Stimulated activated naive CD8-positive, alpha-beta T cell treated with anti-CD3 and anti-CD28 coated beads, Interleukin-15, amount 100 ng/mL, for 72 hours (primary cell): ENCODE measurements at places on chromosomes 3 and 15.

DNA sequence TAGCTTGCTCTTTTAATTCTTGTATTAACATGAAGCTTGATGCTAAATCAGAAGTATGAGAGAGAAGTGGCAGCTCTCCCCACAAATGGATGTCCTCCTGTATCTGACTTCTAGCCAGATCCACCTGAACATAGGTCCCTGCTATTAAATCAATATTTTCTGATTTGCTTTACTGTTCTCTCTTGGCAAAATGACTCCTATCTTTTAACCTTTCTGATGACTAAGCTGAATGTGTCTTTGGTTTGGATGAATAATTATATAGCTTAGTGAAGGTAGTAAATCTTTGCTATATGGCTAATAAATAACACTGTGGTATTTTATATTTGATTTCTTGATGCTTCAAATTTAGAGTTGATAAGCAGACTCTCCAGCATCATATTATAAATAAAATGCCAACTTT is 28.3 kb upstream of the ARL14 start:
- no peak for DNase-seq

- no peak for DNase-seq
Measured at GRCh38 chr3:185595526-185595925, 9.4 kb downstream of the SENP2 start.

GRCh38 chr3:13348661-13349396 is 71.3 kb downstream of the NUP210 start:
- no peak for DNase-seq

DNA sequence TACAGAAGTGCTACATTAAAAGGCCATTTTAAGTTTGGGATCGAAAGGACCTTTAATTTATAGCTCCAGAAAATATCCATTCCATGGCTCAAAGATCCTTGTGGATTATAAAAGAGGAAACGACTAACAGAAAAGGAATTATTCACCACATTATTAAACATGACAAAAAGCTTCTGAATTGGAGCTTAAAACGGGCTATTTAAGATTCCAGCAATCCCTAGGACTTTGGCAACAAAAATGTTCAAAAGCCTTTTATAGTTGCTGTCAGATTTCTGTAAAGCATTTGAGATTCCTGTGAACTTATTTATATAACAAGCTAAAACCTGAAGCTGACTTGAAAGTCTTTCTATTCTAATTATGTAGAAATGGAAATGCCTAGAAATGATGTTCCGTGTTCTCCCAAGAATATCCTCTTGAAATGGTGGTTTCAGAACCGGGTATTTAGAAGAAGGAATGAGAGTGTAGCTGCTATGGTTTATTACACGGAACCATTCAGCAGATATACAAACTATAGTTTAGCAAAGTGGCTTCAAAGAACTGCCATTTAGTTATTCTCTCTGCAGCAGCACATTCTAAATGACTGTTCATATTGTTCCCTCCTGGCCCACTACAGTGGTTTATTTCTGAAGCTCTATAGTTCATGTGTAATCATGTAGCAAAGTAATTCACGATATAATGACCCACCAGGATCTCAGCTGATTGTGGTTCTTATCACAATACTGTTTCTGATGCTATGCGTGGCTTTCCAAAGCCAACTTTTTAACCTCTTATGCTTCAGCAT is 961.7 kb downstream of the FHIT start:
- DNase-seq, result no peak

GRCh38 chr3:165852711-165853110 is 15.5 kb upstream of the BCHE start:
- no peak for DNase-seq

- no peak for DNase-seq
Measured at GRCh38 chr3:127651516-127652172, 21.1 kb upstream of the ABTB1 start.

DNA sequence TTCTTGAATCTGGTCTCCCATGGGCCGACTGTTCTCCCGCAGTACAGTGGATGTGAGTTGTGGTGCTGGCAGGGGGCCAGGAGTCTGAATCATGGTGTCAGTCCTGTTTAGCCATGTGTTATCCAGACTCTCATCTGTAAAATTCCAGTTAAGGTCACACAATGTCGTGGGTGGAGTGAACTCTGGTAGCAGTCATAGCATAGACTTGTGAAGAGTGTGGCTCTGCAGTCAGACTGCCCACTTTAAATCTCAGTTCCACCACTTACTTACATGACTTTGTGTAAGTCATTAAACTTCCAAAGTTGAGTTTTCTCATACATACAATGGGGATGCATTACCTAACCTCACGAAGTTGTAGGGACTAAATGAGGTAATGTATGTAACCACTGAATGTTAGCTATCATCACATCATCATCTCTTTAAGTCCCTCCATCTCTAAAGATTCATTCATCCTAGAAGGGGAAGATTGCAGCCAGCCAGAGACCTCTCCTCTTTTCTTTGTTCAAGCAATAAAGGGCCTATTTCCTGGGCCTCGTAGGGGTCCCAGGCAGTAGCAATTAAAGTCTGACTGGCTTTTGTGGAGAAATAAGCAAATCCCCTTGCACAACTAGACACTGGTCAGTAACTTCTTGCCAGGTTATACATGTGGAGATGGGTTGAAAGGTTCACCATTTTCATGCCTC is 93.9 kb downstream of the PCCB start:
- DNase-seq, result no peak

DNA sequence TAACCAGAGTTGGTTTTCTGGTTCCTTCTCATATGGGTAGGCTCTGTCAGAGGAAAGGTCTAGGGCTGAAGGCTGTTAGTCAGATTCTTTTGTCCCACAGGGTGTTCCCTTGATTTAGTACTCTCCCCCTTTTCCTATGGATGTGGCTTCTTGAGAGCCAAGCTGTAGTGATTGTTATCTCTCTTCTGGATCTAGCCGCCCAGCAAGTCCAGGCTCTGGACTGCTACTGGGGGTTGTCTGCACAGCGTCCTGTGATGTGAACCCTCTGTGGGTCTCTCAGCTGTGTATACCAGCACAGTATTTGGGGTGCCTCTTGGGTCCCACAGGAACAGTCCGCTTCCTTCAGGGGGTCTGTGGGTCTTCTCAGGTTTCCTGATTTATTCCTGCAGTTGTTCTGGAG is 70.8 kb downstream of the PPP2R3A start:
- no peak for DNase-seq

DNA sequence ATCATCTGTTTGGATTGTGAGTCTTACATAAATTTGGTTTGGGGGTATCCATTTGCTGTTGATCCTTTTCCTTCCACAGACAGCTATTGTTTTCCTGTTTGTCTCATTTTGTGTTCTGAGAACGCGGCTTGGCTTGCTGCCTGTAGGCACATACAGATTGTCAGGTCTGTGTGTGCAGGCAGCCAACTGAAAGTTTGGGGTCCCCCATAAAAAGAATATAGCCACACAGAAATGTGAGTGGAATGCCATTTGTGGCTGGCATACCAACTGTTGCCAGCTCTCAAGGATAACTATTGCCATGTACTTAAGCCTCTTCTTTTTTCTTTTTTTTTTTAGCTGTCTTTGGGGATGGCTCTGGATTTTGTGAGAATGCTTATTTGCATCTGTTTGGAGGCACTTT is 1308.0 kb downstream of the ROBO1 start:
- no peak for DNase-seq

DNA sequence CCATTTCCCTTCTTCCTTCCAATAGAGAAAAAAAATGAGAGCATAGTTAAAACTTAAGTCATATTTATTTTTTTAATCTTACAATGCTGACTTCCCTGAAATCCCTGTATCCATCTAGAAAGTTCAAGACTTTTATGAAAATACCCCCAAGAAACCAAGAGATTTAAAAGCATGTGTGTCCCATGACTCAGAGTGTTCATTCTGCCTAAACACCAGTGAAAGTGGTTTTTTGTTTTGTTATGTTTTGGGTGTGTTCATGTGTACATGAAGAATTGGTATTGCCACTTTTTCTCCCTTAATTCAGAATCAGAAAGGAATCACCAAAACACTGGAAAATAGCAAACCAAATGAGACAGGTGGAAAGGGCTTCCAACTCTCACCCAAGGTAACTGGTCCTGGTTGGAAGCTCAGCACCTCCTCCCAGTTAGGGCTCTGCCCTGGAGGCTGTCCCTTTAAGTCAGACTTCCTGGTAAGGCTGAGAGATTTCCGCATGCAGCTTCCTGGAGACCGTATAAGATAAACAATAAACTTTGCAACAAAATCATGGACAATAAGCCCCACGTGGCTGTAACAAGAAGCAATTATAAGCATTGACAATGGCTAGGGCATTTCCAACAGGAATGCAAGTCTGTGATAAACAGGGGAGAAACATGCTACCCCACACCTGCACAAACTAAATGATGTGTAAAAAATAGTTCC is 121.9 kb upstream of the ARHGEF3 start:
- DNase-seq, result no peak

GRCh38 chr15:100154338-100154737 is 187.4 kb downstream of the ADAMTS17 start:
- no peak for DNase-seq

GRCh38 chr3:177665122-177665808 is 468.0 kb upstream of the TBL1XR1 start:
- no peak for DNase-seq

- peak; percentile 61 for DNase-seq
Measured at GRCh38 chr15:85583923-85584390, 203.6 kb downstream of the AKAP13 start.

GRCh38 chr3:175068587-175068986 is 209.5 kb downstream of the NAALADL2 start:
- no peak for DNase-seq

DNA sequence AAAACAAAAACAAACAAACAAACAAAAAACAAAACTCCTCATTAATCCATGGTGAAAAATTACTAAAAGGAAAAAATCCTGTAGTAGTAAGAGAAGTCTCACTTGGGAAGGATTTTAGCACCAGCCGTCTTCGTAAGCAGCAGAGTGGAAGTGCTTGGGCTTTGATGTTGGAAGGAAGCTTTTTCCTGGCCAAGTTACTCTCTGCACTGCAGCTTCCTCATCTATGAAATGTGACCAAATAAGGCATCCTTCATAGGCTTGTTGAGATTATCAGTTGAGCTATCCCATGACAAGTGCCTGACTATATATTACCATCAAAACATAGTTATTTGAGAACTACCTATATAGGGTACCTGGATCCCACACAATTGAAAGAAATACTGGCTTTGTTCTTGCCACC is 436.4 kb upstream of the ONECUT1 start:
- no peak for DNase-seq

GRCh38 chr3:116340680-116341216 is 104.5 kb downstream of the LSAMP start:
- DNase-seq, result no peak

GRCh38 chr3:70000563-70001081 is 1.1 kb downstream of the SAMMSON start:
- no peak for DNase-seq

- DNase-seq, result no peak
Measured at GRCh38 chr3:187210545-187211327, 13.4 kb downstream of the RTP1 start.

DNA sequence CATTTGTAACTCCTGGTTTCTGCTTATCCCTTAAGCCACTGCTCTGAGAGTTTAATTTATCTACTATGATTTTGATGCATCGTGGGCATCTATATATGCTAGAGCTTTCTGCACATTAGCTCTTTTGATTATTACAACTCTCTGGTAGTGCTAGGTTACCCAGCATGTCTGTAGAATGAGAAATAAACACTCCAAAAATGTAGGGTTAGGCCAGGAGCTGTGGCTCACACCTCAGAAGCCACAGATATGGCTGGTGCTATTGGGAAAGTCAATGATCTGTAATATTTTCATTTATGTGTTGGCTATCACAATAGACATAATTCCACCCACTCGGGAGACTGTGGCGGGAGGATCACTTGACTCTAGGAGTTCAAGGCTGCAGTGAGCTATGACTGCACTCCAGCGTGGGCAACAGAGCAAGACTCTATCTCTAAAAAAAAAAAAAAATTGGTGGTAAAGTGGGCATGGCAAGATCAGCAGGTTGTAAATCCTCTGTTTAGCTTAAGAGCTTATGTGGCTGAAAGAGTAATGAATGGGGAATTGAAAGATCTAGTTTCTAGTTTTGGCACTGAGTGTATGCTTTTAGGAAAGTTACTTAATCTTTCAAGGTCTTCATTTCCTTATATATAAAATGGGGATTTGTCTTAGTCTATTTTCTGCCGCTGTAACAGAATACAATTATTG is 6.3 kb downstream of the TIGIT start:
- DNase-seq, result no peak

GRCh38 chr3:38826001-38826400 is 10.0 kb upstream of the SCN10A start:
- DNase-seq, result no peak

DNA sequence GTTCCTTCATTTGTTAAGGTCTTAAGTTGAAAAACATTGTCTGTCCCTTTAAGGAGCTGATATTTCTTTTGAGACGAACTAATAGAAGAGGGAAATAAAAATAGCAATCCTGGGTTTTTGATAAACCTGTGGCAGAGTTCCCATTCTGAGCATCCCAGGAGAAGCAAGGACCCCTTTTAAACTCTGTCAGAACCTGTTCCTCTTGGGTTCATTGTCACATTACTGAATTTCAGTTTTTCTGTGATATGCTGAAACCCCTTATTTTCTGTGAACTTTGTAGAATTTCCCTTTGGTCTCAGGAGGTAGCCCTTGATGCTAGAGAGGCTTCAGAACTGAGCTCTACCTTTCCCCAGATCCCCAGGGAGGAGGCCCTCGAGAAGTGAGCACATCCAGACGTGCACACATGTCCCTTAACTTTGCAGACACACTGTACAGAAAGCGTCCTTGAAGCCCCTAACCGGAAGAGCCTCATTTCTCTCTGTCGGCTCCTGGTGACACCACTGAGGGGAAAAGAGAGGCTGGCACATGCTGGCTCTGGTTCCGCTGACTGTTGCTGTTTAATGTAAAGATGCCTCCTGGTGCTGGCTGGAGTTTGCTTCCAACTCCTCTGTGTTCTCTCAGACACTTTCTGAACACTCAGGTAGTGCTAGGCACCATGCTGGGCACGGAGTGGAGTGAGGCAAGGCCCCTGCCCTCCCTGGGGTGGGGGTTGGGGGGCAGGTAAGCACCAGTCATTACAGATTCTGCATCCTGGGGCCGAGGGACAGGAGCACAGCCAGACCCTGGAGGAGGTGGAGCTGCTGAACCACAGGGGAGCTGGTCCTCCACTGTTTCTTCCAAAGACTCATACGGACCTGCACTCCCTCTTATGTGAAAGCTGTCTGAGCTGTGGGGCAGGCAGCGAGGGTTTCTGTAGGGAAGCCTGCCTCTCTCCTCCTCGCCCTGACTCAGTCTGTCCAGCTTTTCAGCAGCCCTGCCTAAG is 77.5 kb downstream of the CHDH start:
- no peak for DNase-seq

DNA sequence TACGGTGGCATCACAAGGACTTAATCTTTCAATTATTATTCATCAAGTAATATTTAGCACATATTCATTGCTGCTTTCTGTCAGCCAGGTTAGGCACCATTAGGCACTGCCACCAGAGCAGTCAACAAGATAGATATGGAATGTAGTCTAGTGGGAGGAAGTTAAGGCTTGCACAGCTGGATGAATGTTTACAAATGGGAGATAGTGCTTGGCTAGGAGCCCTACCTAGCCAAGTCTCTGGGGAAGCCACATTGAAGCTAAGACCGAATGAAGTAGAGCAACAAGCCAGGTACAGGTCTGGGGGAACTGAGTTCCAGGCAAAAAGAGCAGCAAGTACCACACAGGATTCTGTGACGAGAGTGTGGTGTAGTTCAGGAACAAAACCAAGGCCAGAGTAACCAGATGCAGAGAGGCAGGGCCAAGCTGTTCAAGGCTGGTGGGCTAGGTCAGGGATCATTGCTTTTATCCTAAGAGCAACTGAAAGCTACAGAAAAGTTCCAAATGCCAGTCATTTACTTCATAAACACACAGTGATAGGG is 33.4 kb upstream of the SCAANT1 start:
- DNase-seq, result no peak
